ENCODE measurements at places on chromosomes 4 and X.

GRCh38 chrX:34341258-34341657 lies 209.1 kb upstream of the FAM47A start:
- no peak for DNase-seq

GRCh38 chr4:84722720-84723119 lies 139.8 kb downstream of the CDS1 start:
- no peak for DNase-seq

GRCh38 chr4:173273941-173274340 lies 60.2 kb downstream of the HMGB2 start:
- DNase-seq, result no peak

DNA sequence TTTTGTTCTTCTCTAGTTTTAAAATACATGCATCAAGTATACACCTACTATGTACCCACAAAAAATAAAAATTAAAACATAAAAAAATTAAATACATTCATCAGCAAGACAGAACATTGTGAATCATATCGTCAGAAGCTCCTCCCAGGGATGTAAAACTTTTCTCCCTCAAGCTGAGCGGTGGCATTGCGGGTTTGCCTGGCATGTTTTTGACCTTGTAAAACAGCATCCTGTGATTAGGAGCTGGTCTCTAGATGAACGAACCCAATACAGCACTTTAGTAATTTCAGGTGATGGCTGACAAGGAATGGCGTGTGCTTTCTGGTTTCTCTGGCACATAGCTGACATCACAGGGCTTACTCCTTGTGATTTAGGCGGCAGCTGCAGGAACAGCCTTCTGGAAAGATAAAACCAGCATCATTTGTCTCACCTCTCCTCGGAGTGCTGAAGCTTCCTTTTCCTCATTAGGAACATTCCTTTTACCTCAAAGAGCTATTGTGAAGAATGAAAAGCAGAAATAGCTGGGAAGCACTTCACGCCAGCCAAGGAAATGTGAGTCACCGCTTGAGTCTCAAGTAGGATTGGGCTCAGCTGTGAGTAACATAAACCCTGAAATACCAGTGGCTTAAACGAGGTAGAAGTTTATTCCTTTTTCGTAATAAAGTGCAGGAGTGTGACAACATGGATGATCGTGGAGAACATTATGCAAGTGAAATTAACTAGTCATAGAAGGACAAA lies 44.3 kb downstream of the NYX start:
- DNase-seq, result no peak

DNA sequence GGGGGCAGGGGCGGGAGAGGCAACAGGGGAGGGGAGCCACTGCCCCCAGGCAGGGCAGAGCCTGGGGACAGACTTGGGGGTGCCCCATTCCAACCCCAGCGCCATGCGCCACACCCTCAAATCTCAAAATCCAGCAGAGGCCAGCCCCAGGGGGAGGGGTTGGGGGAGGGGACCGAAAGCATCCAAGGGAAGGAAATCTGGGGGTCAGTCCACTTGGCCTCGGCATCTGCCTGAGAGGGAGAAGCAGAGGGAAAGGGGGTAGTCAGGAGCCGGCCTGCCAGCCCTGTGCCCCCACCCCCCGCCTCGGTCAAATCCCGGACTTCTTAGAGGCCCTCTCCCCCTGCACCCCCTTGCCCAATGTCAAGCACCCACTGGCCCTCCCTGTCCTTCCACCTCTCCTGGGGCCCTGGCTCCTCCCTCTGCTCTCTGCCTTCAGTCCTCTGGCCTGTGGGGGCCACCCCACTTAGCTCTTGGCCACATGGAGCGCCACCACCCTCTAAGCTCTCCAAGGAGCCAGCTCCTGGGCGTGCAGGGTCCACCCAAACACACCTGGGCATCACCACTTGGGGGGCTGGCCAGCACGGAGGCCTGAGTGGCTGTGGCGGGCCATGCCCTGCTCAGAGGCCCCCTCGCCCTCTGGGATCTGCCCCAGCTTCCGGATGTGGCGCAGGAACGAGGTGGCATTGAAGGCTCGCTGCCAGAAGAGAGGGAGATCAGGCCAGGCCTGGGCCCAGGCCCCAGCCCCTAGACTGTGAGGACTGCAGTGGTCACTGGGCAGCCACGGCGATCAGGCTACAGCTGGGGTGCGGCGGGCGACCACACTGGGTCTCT lies 3.5 kb downstream of the PNCK start:
- no peak for DNase-seq

DNA sequence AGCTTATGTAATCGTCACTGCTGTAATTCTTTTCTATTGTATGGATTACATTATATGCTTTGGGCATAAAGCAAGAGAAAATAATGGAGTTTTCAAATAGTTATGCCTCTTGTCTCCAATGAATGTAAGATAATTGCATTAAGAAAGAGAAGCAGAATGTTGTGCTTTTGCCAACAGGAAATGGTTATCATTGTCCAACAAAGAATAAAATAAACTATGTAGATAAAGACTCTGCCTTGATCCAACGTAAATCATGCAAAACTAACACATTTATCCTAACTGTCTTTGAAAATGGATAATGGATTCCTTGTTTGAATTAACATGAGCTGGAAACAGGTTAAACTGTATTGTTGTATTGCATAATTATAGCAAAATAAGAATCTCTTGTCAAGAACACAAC lies 1709.0 kb downstream of the PCDH7 start:
- no peak for DNase-seq

DNA sequence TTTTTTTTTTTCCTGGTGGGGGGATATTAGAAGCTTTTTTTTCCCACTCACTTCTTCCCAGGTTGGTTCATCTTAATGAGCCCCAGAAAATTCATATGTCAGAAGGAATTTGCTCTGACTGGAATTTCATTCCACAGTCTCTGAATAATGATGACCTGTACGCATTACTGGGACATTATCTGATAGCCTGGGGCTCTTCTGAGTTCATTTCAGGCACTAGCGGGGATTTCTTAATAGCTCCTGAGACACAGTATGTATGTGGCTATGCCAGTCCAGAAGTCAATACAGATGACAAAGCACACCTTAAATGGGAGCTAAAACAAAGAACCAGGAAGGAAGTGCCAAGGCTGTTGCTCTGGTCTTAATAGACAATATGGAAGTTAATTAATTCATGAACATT lies 295.2 kb upstream of the IGFBP7 start:
- no peak for DNase-seq

DNA sequence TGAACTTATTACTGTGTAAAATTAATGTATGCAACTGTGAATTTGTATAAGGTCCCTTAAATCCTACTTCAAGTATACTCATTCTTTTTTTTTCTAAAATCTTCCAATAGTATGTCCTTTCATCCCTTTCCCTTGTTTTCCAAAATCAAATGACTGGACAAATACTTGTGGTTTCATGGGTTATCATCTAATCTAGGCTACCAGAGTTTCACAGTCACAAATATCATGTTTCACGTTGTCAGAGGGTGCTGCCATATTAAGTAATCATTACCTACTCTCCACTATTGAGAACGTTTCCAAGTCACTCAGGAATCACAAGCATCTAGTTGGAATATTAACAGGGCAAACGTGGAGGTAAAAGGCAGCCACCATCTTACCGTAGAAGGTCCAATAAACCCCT lies 1235.0 kb upstream of the TENM3 start:
- DNase-seq, result no peak

DNA sequence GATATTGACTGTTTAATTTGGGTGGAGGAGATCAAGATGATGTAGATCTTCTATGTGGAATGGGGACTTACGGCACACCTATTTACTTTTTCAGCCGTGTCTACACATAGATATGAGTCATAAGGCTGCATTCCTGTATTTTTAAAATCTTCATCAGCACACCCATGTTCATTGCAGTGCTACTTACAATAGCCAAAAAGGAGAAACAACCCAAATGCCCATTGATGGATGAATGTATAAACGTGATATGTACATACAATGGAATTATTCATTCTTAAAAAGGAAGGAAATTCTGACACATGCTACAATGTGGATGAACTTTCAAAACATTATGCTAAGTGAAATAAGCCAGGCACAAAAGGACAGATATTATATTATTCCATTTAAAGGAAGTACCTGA lies 98.6 kb downstream of the AASDH start:
- no peak for DNase-seq

DNA sequence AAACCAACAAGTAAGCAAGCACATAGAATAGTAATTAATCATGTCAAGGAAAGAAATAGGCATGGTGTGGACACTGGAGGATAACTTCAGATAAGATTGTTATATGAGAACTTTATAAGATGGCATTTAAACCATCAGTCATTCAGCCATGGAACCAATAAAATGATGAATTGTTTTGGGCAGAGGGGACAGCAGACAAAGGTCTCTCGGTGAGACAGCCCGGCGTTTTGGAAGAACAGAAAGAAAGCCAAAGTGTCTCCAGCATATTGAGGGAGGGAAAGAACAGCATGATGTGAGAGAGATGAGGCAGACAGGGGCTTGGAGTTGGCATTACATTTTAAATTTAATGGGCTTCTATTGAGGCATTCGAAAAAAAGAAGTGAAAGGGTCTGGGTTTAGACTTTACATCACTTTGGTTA lies 883 bp upstream of the PPM1K start:
- DNase-seq, result no peak

DNA sequence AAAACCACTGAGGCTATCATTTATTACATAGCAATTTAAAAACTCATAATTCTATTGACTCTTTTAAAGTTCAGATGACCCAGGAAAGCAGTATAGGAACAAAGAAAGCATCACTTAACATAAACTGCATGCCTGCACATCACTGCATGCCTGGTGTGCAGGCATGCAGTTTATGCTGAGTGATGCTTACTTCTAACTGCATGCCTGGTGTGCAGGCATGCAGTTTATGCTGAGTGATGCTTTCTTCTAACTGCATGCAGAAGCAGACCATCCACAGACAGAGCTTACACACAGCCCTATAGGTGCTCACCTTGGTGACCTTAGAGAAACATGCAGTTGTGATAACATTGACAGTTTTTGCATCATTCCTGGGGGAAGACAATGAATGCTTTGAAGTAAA lies 17.0 kb downstream of the SDAD1 start:
- no peak for DNase-seq

- no peak for DNase-seq
Observed at GRCh38 chr4:105607876-105608275, 55.5 kb downstream of the ARHGEF38 start.

GRCh38 chrX:1025413-1025812 lies 187.0 kb downstream of the CRLF2 start:
- DNase-seq, result no peak

GRCh38 chr4:7166237-7166636 lies 26.1 kb upstream of the SORCS2 start:
- DNase-seq, result no peak

GRCh38 chr4:10371869-10372471 lies 85.3 kb downstream of the ZNF518B start:
- DNase-seq, result no peak

GRCh38 chr4:1080961-1081688 lies 32.2 kb downstream of the RNF212 start:
- peak; percentile 31 for DNase-seq

- DNase-seq, result no peak
Observed at GRCh38 chr4:69600013-69600412, 39.4 kb downstream of the UGT2A2 start.

Data from activated CD4-positive, alpha-beta T cell treated with anti-CD3 and anti-CD28 coated beads for 48 hours (primary cell).